Stimulated activated effector memory CD8-positive, alpha-beta T cell treated with anti-CD3 and anti-CD28 coated beads, Interleukin-12 subunit alpha, Interleukin-12 subunit beta, amount 100 ng/mL, for 72 hours (primary cell): ENCODE measurements at places on chromosomes 16 and 17.

DNA sequence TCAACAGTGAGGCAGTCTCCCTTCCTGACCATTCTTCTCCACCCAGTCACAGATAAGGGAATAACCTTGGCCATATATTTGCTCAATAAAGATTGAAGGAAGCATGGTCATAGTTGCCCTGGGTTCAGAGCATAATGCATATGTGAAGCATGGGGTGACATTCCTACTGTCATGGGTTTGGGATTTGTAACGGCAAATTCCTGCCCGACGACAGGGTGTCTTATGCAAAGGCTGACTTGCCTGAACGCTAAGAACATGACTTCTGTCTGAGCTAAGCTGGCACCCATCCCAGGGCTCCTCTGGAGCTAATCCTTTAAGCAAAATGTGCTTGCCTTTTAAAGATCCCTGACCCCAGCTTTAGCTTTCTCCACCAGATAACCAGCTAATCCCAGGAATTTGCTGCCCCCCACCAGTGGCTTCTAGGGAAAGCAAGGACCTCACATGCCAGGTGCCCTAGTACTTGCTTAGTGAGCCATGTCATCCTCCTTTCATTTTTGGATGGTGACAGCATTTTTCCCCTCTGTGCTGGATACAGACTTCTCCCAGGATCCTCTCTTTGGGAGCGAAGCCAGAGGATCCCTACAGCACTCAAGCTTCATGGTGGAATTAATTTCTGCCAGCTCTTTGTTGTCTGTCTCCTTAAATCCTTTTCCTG lies 11.7 kb downstream of the SLC7A6OS start:
- no peak for DNase-seq

GRCh38 chr16:50884066-50884860 lies 142.4 kb downstream of the CYLD start:
- peak; percentile 57 for DNase-seq

GRCh38 chr16:89629827-89630610 lies 16.6 kb downstream of the DPEP1 start:
- no peak for DNase-seq

DNA sequence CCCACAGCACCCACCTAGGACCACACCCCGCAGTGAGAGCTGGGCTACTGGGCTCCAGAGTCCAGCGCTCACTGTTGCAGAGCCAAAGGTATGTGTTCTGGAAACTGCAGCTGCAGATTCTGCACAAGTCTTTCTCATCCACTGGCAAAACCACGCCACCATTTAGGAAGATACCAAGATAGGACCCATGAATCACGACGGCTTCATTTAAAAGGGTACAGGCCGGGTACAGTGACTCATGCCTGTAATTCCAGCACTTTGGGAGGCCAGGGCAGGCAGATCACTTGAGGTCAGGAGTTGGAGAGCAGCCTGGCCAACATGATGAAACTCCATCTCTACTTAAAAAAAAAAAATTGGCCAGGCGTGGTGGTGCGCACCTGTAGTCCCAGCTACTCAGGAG lies 18.8 kb downstream of the FOXF1 start:
- no peak for DNase-seq

DNA sequence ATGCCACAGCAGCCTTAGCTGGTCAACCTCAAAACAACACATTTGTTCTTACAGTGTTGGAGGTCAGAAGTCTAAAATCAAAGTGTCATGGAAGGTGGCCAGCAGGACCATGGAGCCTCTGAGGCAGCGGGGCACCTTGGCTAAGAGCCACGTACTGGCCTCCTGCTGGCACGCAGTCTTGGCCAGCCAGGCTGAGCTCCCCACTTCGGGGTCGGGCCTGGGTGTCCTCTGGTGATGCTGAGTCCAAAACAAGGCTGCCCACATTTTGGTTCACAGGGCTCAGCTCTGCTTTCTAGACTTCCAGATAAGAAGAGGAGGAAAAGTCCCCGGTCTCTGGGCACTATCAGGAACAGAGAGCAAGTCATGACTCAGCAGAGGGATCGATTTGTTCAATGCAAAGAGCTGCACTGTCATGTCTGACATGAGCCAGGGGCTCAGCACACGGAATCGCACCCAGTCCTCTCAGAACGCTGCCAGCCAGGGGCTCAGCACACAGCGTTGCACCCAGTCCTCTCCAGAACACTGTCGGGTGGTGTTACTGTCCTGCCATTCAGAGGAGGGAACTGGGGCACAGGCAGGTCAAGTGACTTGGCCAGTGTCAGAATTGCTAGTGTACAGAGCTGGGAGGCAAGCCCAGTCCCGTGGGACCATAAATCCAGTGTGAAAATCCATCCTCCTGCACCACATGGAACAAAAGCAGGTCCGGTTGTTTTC lies 2.5 kb downstream of the LGALS9 start:
- no peak for DNase-seq

DNA sequence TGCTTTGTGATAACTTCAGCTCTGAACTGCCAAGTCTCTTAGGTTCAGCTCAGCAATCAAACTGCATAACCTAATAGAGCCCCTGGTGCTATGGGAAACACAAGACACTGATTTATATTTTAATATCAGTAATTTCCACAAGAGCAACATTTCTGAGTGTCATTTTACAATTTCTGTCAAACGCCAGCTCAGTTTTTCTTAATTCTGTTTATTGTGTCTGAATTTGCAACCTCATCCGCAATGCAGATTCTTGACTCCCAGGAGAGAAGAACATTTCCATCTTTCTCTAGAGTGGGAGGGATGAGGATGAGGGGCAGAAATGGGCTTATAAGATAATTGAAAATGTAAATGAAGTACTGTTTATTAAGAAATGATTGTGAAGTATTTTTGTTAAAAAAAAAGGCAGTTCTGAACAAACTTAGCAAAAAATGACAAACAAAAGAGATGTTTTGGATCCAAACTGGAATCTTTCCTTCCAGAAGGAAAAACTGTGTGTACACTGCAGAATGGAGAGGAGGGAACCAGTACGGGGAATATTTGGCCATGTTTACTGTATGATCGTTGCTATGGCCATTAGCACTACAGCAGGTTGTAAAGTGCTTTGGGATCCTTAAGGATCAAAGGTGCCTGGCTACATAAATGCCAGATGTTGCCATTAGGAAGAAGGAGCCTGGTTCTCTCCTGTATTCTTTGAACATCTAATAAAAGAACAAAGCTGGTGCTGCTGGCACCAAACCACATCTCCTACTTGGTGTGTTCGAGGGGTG lies 7.4 kb upstream of the PMFBP1 start:
- DNase-seq = no peak

GRCh38 chr17:73646409-73647300 lies 2.4 kb upstream of the SDK2 start:
- DNase-seq = no peak

DNA sequence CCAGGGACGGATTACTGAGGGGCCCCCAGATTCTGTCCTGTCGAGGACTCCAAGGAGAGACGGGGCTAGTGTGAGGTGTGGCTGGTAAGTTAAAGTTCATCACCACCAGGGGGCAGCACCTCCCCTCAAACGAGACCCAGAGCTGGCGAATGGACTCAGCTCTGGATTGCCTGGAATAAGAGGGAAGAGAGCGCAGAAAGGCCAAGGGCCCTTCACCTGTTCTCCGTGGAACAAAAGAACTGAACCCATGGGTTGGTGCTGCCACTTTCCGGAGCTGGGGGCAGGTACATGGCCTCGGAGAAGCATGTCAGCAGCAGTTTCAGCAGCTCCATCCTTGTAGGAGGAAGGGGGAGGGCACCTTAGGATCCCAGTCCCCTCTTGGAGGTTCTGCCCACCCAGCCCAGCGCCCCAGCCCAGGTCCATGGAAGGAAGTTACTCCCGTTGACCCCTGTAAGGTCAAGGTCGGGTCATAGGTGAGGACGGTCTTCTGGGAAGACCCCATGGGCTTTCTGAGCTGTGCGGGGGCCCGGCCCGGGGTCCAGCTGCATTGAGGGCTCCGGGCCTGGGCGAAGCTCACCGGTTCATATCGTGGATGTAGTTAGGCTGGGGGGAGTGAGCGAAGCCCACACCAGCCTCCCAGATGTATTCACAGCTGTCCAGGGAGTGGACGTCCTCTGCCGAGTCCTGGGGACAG lies 10.8 kb downstream of the HID1 start:
- peak; percentile 91 for DNase-seq

GRCh38 chr16:53515259-53515658 lies 12.2 kb upstream of the AKTIP start:
- no peak for DNase-seq

GRCh38 chr17:51346218-51346982 lies 86.1 kb downstream of the UTP18 start:
- DNase-seq = no peak
